ENCODE measurements at places on chromosomes 7 and 10.

DNA sequence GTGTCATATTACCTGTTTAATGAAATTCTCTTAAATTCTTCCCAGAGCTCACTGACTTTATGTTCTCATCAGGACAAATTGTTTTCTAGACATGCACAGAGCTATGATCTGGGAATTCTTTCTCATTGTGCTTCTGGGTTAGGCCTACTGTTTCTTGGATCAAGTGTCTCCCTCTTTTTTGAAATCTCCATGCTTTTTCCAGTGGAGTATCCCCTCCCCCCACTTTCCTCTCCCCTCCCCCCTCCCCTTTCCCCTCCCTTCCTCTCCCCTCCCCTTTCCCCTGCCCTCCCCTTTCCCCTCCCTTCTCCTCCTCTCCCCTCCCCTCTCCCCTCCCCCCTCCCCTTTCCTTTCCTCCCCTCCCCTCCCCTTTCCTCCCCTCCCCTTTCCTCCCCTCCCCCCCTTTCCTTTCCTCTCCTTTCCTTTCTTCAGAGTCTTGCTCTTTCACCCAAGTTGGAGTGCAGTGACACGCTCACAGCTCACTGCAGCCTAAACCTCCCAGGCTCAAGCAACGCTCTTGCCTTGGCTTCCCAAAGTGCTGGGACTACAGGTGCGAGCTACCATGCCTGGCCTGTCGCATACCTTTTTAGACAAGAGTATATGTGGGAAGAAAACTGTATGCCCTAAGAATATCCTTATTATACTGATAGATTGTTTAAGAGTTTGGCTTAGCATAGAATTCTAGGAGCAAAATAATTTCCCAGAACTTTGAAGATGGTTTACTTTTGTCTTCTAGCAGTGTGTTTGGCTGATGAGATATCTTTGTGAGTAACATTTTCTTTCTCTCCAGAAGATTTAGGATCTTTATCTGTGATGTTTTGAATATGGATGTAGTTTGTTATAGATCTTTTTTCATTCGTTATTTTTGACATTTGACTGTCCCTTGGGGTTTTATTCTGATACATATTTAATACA is 2.5 kb downstream of the DYNC2I1 start:
- no peak for DNase-seq

GRCh38 chr7:19030281-19030680 is 87.2 kb downstream of the TWIST1 start:
- DNase-seq: no peak

GRCh38 chr10:2680821-2681220 is 386.5 kb upstream of the PFKP start:
- no peak for DNase-seq

DNA sequence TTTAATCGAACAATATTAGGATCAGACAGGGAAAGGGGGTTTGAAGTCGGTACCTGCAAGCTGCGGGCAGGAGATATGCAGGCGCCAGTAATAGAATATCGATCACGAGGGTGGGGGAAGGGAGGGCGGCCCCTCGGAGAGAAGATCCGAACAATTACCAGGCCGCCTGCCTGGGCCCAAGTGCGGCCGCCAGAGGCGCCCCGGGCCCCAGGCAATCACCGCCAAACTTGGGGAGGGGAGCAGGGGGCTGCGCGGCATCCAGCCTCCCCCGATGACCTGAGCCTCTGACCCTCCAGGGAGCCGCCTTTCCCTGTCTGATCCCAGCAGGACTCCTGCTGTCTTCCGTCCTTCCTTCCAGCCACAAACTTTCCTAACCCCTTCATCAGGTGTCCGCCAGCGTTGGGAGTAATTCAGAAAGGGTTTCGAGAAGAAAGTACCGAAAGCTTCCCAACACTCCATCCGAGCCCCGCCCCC is 1.1 kb downstream of the NKX1-2 start:
- no peak for DNase-seq

DNA sequence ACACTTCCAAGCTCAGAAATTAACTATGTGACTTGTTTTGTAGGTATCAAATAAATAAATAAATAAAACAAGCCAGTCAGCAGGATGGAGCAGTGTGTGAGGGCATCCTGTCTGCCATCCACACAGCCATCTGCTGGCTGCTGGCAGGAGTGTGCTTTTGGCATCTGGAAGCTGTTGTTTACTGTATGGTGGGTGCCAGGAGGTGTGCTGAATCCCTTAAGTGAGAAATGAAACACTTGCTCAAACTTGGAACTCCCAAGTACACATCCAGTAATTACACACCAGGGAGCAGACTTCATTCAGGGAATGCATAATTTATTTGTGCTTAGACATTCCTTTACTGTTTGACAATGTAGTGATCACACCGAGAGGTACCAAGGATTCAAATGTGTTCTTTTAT is 16.9 kb upstream of the TAX1BP1 start:
- DNase-seq: no peak

- no peak for DNase-seq
Measured at GRCh38 chr10:80530251-80530650, 7.5 kb upstream of the SH2D4B start.

DNA sequence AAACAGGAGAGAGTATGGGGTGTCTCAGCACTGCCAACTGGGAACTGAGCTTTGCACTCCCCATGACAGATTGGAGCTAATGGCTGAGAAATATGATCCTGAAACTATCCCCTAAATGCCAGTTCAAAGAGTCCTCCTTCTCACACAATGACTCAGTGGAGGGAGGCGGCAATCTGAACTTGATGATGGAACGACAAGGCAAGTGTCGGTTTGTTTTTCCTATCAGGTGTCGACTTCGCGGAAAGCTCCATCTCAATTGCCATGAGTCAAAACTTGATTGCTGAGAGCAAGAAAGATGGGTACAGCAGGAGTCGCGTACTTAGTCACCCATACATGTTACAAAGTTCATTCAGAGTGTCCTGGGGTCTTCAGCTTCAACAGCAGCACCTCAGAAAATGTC is 52.5 kb downstream of the NPY start:
- no peak for DNase-seq

DNA sequence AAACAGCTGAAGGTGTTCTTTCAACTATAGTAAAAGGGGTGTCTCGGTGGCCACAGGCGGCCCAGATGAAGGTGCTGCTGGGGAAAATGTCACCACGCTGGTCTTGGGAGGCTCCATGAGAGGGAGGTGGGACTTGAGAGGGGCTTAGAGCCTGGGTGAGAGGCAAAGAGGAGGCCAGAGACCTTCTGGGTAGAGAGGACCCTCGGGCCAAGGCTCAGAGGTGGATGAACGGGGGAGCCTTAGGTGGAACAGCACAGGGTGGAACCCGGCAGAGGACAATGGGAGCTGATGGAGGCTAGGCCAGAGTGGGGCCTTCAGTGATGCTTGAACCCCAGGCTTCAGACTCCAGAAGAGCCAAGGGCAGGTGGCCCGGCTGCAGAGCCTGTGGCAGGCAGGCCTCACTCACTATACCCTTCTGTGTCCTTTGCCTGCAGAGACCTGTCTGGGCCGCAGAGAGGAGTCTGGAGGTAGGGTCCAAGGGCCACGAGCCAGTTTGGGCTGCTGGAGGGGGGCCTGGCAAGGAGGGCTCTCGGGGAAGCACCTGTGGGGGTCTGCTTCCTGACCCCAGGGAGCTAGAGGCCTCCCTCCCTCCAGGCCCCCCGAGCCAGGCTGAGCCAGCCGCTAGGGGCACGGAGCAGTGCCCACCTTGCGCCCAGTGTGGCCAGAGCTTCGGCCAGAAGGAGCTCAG is 32.1 kb downstream of the ZNF783 start:
- no peak for DNase-seq

DNA sequence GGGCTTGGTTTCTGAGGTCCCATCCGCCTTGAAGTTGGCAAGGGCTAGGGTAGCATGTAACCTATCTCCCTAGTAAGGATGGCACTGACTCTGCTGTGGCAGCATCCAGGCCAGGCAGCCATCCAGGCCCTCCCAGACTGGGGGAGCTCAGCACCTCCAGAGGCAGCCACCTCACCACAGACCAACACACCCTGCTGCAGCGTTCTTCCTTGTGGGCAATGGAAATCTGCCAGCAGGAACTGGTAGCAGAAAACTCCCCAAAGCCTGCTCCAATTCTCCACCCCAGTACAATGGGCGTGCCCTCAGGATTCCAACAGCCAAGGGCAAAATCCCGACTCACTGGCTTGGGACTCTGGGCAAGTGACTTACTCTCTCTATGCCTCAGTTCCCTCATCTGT is 27.5 kb downstream of the DLG5 start:
- no peak for DNase-seq

GRCh38 chr10:60312818-60313588 is 76.7 kb downstream of the ANK3 start:
- DNase-seq: no peak

GRCh38 chr7:122299624-122300210 is 4.8 kb downstream of the FEZF1 start:
- DNase-seq: no peak

- DNase-seq: no peak
Measured at GRCh38 chr7:37445064-37445723, 3.5 kb downstream of the ELMO1 start.

DNA sequence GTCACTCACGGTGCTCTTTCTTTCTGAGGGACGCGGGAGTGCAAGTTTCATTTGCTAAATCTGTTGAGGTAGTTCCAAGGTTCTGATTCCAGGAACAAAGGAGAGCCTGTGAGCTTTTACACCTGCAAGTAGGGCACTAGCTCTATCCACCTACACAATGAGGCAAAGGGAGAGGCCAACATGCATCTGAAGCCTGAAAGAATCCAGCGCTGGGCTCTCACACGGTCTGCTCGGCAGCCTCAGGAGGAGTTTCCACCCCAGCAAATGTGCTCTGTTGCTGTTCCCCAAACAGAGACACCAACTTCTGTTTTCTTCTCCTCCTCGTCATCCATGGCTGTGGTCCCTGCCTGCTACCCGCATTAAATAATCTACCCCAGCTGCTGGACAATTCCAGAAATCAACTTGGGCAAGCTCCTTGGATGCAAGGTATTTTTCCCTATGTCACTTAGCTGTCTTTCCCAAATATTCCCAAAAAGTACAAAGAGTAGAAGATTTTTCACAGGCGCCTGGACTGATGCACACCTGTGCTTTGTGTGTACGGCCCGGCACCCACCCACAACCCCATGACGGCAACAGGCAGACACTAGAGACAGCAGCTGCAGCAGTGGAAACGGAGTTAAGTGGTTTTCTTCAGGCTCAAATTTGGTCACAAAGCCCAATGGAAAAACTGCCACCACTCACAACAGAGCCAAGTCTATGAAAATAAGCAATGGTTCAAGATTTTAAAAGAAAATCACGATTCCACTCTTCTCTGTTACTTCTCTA is 176.8 kb downstream of the ZMYND11 start:
- no peak for DNase-seq

DNA sequence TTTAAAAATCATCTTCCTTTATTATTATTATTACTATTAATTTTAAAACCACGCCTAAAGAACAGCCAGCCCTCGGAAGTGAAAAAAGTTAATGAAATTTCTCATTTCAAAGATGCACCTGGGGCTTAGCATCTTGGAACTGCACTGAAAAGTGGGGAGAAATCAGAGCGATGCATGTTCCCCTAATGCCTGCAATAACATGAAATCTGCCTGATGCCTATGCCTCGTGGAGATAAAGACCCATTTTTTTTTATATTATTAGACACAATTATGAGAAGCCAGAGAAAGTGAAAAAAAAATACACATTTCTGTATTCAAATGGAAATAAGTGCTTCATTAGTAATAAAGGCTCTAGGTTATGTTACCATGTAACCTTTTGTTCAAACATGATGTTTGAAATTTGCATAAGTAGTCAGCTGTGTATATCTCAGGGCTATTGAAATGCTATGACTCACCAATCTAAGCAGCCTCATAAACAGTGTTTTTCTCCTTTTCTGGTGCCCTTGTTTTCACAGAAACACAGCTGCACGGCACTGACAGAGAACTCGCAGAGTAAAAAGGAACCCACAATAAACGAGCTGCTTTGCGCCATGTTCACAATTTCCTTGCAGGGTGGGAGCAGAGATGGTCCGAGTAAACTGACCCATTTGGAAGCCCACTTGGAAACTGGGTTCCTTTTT is 175.8 kb upstream of the PRKCQ start:
- no peak for DNase-seq

- no peak for DNase-seq
Measured at GRCh38 chr7:5591278-5591874, 167.7 kb upstream of the TNRC18 start.

GRCh38 chr7:1358376-1359050 is 100.8 kb downstream of the MICALL2 start:
- DNase-seq: no peak

- no peak for DNase-seq
Measured at GRCh38 chr7:113784316-113784715, 134.5 kb downstream of the PPP1R3A start.

DNA sequence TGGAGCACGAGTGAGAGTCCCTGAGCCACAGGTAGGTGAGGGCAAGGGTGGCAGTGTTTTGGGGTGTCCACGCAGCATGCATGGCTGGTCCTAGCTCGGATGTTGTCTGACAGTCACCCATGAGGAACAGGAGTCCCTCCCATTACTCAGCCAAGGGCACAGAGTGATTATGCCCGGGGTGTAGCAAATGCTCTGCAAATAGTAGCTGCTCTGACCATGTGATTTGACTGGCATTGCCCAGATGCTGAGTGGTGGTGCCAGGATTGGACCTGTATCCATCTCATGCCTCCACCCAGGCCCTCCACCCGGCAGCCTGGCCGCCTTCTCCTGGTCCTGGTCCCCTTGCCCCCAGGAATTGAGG is 150.8 kb downstream of the GRK5 start:
- no peak for DNase-seq

DNA sequence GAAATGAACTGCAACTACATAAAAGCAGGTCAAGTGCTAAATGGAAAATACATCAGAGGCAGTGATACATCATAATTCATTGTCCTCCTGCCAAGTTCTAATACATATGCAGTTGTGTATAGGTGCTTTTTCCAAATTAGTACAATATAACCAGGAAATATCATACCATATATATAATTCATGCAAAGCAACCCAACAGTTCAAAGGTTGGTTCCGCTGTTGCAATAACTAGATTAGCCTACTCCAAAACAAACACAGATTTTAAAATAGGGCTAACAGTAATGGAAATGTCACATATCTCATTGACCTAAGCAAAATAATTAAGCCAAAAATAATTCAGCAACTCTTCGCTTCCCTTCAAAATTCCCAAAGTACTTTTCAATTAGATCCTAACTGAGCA is 88.9 kb upstream of the NEBL start:
- no peak for DNase-seq

DNA sequence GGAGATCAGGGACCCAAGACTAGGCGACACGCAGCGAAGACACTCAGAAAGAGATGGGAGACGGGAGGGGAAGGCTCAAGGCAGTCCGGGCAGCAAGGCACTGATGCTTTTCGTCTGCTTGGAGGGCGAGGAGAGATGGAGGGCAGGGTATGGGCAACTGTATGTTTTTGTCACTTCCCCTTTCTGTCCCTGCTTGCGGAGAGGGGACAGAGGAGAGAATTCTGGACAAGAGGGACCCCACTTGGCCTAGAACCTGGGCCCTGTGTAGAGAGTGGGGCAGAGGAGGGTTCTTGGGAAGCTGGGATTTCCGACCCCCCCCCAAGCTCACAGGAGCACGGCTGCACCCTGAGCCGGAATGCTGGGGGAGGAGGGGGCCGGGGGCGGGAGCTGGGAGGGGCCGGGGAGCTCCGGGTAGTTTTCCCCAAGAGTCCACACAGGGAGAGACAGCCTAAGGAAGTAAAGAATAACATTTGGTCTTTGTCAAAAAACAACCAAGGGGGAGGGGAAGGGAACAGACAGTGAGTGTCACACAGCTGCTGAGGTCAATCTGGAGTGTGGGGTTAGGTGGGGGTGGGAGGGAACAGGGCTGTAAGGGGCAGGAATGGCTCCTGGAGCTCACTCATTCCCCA is 1.8 kb downstream of the LRCH4 start:
- no peak for DNase-seq

Data from stimulated activated CD8-positive, alpha-beta memory T cell treated with anti-CD3 and anti-CD28 coated beads, Interleukin-4, amount 100 ng/mL, for 1 hour (primary cell).